ENCODE measurements at places on chromosomes 2 and 18. TPM values are rescaled to one million over a fixed set of nuclear protein-coding genes. Genes with fewer than 3 reads are reported as not detected.

DNA sequence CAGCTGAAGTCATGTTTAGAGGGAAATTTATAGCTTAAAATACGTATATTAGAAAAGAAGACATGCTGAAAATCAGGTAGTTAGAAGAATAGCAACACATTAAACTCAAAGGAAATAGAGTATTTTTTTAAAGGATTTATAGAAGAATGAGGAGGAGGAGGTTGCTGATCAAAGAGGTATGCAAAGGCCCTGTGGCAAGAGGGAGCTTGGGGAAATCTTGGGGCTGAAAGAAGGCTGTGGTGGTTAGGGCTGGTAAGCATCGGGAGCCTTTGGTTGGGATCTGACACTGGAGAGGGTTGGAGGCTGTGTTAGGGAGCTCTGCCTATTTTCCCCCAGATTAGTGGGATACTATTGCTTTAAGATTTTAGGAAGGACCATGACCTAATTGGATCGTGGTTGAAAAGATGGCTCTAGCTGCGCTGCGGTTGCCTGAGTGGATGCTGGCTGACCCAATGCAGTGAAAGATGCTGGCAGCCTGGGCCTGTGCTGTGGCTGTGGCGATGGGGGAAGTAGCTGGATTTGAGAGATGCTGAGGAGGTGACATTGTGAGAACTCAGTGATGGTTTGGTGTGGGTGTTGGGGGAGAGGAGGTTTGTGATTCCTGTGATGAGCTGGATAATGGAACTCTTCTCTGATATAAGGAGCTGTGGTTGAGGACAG, 11.7 kb downstream of the DGKD start:
- DNase-seq = no peak

DNA sequence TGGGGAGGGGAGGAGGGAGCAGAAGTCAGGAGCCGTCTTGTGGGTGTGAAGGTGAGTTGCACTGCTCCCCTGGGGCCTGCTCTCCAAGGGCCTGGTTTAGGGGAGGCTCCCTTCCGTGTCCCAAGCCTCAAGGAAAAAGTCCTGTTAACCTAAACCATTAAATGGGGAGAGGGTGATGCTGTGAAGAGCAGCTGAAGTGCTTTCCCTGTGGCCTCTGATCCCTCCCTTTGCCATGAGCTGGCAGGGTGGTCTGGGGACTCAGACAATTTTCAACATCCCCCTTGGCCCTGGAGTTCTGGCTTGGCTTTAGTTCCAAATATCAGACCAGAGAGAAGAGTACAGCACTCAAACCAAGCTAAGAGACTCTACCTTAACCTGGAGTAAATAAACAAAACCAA, 692 bp upstream of the POMC start:
- DNase-seq = no peak

- DNase-seq = no peak
Observed at GRCh38 chr2:5203134-5203755, 488.9 kb upstream of the SOX11 start.

DNA sequence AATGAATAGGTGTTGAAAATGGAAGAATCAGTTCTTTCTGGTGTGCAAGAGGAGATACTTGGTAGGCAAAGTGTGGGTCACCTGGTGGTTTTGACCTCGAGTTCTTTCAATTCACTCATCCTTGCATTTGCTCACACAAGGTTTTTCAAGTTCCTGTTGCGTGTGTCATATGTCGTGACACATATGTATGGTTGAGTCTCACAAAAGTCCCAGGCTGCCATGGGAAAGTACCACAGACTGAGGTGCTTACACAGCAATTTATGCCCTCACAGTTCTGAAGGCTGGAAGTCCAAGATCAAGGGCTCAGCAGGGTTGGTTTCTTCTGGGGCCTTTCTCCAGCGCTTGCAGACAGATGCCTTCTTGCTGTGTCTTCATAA, 64.4 kb downstream of the NCK2 start:
- DNase-seq = no peak

GRCh38 chr2:44087036-44087713, 81.5 kb upstream of the PPM1B start:
- DNase-seq = peak; percentile 85

DNA sequence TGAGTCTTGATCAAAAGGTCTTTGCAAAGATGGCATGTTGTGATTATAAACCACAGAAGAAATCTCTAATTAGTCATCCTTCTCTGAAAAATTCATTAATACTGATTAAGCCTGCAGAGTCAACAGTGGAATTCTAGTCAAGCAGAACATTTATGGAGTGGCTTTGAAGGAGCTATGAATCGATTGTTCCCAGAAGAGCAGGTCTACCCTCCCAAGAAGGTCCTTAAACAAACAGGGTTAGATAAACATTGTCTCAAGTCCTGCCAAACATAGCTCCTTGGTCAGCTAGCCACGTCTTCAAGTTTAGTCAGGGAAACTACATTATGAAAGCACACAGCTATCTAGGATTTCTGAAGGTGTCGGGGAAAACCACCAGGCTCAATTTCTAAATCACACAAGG, 88.9 kb downstream of the ITGA4 start:
- DNase-seq = no peak

DNA sequence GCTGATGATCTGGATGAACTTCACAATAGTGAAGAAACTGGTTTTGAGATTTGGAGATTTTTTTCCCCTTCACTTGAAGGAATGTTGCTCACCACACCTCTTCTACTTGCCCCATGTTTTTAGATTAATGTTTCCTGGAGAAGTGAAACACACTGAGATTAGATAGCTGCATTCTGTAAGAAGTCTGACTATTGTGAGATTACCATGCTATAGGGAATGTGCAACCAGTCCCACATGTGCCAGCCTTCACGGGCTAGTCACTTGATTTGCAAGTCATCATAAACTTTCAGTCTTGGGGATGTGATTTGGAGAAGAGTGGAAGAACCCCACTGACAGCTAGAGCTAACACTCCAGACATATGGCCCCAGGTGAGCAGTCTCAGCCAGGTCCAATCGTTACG, 7.4 kb upstream of the CCNYL1 start:
- no peak for DNase-seq

DNA sequence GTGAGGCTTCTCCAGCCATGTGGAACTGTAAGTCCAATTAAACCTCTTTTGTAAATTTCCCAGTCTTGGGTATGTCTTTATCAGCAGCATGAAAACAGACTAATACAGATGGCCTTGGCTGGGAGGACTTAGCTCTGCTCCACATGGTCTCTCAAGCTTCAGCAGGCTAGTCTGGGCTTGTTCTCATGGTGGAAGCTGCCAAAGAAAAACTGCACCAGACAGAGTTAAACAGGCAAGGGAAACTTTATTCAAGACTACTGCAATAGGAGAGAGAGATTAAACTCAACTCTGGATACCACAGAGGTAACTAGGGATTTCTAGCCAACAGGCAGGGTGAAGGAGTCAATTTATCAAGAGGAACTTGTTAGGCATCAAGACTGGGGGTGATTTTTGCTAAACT, 142.1 kb downstream of the CABLES1 start:
- no peak for DNase-seq

- DNase-seq = no peak
Observed at GRCh38 chr2:124450481-124450880, 425.4 kb downstream of the CNTNAP5 start.

DNA sequence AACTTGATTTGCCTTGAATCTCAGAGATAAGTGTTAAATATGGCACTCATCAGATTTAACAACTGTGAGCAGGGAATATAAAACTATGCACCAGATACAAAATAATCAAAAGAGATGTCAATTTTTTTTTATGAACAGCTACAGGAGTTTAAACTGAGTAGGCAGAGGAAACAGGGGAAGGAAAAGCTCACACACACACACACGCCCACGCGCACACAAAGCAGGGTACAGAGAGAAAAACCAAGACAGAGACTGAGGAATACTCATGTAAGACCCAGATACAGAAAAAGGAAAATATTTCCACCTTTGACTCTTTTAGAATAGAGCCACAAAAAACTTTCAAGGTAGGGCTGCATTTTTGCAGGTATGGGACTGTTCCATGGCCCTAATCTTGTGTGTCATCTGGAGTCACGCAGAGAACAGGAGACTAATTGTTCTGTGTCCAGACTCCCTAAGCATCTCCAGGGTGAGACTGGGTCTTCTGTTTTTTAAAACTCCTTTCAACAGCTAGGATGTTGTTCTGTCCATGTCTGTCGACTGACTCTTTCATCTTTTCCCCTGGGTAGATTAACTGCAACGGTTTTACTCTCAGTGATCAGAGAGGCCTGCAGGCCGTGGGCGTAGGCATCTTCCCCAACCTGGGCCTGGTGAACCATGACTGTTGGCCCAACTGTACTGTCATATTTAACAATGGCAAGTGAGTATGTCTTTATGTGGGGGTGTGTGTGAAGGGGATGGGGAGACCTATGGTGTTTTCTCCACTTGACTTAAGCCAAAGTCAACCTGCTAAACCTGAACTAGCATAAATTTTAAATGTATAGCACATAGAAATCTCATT, 23.0 kb downstream of the SMYD1 start:
- no peak for DNase-seq

GRCh38 chr2:86274918-86275275, 62.5 kb downstream of the REEP1 start:
- no peak for DNase-seq

DNA sequence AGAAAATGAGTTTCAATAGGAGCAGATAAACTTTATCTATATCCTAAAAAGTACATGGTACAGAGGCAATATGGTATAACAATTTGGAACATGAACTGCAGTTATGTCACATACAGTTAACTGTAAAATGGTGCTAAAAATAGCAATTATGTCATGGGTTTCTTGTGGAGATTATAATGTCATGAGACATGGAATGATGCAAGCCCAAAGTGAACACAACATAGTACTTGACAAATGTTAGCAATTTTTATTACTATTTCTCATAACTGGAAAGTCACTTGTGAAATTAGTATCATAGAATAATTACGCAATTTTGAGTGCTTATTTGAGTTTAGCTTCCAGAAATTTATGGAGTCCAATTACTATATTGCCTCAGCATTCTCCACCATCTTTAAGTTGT, 1263.4 kb downstream of the DSC3 start:
- no peak for DNase-seq

DNA sequence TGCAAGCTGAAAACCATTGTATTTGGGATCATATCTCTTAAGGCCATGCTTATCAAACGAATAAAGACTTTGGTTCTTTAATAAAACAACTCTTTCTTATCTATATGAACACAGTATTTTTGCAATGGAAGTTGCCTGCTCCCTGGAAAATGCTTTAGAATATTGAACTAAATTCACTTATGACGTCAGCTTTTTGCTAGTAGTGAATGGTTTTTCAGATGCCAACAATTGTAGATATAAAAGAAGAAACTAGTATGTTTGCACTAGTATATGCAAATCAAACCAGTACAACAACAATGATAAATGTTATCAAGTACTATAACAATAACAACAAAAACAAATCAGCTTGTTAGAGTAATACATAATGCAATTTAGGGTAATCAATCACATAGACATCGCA, 1462.9 kb downstream of the SUCLG1 start:
- DNase-seq = no peak

UGT1A10 gene
- total RNA-seq = not detected

EDAR gene
- 0.87 TPM for total RNA-seq

PID1 gene
- not detected for total RNA-seq
